H54 (cell line): ENCODE measurements at places on chromosomes 13 and 19.

DNA sequence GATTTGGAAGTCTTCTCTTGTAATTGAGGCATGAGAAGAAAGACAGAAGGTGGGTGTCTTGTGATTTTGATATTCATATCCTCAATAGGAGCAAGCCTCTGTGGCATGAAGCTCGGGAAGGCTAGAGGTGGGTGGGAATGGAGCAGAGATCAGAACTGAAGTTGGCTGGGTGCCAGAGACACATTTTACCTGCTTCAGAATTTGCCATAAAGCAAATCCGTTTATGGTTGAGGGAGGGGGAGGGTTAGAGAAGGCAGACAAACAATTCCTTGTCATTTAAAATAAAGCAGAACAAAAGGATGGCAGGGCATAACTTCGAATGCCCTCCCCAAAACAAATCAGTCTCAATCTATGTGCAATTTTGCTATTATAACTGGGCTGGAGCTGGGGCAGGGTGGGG lies 305.9 kb downstream of the KLF5 start:
- no peak for DNase-seq

DNA sequence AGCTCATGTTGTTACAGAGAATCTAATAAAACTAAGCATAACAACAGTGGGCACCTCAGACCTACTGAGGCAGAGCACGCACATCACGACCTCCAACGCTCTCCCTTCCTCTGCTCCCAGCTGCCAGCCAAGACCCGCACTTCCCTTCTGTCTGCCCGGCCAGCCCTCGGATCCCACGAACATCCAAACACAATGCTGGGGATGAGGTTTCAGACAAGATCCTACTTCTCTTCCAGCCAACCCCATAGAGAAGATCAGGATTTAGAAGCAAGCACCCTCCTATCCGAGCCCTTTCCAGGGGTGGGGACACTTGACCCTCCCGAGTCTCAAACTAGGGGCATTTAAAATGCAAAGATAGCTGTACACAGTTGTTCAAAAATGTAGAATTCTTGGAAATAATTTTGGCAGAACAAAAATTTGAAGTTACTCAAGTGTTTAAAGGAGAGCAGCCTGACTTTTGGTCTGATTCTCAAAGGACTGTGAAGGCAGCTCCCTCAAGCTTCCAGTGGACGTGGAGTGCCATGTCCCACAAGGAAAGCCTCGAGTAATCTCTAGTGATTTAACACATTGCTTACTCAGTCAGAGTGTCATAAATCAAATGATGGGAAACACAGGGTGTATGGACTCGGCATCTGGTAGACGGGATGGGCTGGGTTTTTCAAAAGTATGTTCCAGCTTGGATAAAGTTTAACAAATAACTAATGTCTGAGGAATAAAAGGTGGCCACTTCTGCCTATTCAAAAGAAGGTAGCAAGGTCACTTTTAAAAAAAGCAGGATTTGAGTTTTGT lies 32.8 kb downstream of the ANKRD10 start:
- no peak for DNase-seq

- no peak for DNase-seq
Observed at GRCh38 chr13:106796280-106797047, 228.5 kb upstream of the ARGLU1 start.

DNA sequence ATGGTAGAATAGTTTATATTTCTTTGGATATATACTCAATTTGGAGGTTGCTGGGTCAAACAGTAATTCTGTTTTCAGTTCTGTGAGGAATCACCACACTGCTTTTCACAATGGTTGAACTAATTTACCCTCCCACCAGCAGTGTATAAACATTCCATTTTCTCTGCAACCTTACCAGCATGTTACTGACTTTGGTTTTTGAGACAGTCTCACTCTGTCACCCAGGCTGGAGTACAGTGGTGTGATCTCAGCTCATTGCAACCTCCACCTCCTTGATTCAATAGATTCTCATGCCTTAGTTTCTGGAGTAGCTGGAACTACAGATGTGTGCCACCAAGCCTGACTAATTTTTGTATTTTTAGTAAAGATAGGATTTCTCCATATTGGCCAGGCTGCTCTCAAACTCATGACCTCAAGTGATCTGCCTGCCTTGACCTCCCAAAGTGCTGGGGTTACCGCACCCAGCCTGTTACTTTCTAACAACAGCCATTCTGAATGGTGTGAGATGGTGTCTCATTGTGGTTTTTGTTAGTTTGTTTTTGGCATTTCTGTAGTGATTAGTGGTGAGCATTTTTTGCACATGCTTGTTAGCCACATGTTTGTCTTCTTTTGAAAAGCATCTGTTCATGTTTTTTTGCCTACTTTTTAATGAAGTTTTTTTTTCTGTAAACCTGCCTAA lies 12.5 kb downstream of the ZNF714 start:
- DNase-seq: no peak

DNA sequence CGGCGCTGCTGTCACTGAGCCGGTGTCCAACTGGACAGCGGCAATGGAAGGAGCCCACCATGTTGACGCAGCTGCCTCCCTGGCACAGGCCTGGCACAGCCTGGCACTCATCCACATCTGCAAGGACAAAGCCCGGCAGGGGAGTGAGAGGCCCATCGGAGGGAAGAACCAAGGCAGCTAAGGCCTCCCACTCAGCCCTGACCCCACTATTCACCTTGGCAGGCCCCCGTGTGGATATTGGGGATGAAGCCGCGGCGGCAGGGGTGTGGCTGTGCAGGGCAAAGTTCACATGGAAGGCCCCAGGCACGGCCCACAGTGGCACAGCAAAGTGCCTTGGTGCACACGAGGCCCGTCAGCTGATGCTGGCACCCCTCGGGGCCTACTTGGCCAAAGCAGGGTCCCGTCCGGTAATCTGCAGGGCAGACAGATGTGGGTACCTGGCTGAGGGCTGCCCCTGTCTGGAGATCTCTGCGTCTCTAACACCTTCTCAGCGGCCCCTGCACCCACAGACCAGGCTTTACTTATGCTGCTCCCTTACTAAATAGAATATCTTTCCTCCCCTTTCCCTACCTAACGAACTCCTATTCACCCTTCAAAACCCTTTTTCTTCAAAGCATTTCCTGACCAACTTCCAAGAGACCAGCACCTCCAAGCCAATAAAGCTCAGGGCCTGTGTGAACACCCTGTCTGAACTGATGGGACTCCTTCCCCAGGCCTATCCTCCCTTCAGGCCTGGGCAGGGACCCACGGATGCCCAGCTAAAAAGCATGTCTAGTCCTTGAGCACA lies 7.5 kb downstream of the FBN3 start:
- no peak for DNase-seq

DNA sequence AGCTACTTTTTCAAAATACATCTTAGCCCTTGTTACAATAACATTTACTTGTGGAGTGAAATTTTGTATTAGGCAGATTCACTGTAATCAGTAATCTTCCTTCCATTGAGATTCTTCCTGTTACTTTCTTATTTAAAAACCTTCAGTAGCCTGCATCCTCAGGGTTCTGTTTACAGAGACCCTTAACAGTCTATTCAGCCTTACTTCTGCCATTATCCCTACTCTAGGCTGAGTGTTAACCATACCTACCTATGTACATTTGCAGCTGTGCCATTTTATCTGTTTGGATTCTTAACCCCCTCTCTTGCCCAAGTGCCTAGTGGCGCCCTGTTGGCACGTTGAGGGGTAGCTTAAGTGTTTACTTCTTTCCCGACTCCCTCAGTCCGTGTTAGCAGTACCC lies 71.9 kb downstream of the LRCH1 start:
- DNase-seq: no peak

DNA sequence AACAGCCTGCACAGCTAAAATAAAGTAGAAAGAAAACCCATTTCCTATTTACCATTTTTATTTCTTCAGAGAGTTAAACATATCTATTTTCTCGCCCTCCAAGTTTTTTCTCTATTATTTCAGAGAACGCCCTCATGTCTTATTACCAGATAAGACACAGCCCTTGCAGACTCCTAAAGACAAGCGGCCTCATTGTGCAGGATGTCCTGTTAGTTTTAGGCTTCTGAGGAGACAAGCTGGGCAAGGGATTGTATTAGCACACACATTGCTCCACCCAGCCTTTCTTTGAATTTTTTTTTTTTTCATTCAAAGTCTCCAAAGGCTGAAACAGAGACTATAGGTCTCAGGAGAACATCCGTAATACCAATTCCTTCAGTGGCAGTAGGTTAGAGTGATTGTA lies 101.8 kb upstream of the UBL3 start:
- DNase-seq: no peak

DNA sequence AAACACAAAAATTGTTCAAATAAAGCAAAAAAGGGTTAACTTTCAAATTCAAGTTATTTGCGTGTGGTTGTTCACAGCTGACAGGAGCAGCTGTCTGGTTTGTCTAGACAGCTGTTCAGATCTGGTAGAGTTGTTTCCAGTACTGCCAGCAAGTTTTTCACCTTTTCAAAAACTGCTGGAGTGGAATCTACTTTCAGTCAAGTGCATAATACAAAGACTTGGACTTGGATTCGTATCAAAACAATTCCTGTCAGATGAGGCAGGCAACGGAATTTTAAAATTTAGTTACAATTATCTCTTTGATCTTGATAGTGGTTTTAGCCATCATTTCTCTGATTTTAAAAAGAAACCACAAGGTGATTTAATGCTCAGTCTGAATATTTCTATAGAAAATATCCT lies 51.7 kb upstream of the EEF1AKMT1 start:
- no peak for DNase-seq
